ENCODE measurements at places on chromosomes 1 and 21.

DNA sequence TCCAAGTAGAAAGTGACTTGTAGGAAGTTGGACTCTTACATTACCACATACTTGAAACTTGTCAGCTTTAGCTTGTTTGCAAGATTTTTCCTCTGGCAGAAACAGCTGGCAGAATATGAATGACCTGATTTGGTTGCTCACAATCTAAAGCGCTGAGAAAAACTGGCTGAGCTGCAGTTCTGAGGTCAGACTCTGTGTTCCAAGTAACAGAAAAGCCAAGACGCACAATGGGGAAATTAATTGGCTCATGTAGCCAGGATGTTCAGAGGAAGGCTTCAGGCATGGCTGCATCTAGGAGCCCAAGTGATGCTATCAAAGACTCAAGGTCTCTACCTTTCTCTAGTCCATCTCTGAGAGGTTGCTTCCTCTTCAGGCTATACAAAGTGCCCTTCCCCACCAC lies 27.0 kb downstream of the ALPL start:
- DNase-seq = no peak

- DNase-seq = no peak
Observed at GRCh38 chr1:9198538-9199361, 35.8 kb upstream of the H6PD start.

GRCh38 chr21:43654806-43655489 lies 4.3 kb downstream of the HSF2BP start:
- no peak for DNase-seq

DNA sequence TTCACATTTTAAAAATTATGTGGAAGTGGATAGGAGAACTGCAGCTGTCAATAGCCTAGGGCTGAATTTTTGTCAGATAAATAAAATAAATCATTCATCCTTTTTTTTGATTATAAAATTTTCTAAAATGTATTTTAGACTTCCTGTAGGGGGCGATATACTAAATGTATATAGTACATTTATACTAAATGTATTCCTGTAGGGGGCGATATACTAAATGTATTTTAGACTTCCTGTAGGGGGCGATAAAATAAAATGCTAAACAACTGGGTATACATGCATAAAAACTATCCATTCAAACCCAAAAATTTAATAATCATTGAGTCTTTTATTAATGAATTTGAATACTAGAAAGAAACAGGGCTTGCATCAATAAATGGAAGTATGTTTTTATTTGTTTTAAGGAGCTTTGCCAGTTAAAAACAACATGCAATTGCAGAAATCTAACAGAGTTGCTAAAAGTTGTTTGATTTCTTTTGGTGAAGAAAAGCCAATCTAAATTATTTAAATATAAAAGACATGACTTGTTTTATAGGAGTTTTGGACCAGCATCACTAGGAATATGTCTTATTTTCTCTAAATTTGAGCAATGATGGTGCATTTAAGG lies 31.4 kb downstream of the CLCA1 start:
- peak; percentile 84 for DNase-seq

DNA sequence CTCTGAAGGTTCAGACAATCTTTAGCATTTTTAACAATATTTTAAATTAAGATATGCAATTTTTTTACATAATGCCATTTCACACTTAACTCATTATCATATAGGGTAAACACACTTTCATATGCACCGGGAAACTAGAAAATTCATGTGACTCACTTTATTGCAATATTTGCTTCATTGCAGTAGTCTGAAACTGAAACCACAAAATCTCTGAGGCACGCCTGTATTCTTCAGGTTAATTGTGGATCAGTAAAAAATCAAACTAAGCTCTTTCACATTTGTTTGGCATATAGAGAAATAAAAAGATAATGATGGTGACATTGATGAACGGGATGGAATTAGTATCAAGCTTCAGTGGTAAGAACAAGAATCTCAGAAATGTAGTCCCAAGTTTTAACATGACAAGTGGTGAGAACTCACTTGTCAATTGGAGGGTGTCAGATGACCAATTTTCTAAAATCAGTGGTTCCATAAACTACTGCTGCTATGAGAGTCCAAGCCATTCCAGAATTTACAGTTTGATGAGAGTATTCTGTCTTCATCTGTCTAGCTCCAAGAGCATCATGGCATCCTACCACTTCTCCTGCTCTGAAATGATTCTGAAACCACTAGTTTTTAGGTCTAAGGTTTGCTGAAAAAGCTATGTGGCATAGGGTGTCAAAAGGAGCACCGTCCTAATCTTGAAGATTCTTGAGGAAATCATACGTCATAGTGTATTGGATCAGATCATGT lies 281.0 kb downstream of the PTPRC start:
- peak; percentile 88 for DNase-seq

DNA sequence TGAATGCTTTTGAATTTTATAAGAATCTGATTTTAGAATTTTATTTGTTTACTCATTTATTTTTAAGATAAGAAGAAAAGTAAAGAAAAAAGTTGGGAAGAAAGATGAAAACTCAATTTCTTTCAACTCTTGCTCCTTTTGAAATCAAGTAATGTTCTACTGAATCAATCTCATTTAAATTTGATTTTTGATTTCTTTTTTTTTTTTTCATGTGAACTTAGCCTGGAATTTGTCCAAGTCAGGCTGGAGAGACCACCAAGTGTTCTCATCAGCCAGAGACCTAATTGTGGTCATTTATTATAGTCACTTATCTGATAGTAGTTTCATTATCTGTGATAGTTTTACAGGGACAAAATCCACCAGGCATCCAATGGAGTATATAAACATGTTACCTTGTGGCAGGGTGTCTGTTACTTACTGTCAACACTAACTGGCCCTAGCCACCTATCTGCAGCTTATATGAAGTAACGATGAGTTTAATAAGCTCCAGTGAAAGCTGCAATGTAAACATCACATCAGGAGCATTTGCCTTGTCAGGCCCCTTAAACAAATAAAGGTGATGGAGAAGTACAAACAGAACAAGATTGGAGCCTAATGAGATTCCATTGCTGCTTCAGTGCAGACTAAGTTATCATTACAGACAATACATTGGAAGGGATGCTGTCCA lies 39.2 kb downstream of the HLX start:
- DNase-seq = no peak

- no peak for DNase-seq
Observed at GRCh38 chr1:93585059-93585966, 96.3 kb downstream of the BCAR3 start.

DNA sequence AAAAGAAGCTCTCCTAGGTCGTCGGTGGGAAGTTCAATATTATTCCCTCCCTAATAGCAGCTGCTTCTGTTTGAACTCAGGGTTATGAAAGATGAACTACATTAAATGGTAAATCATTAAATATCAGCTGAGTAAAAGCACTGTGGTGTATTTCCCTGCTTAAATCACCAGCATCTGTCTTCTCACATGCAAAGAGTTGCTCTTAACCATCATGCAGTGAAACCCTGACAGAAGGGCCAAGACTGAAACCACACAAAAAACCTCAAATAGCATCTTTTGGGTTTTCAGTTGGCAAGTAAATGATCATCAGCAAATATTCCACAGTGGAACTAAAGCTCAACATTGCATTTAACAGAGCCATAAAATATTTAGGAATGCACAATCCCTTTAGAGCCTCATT lies 380.0 kb upstream of the ADGRL2 start:
- peak; percentile 67 for DNase-seq

DNA sequence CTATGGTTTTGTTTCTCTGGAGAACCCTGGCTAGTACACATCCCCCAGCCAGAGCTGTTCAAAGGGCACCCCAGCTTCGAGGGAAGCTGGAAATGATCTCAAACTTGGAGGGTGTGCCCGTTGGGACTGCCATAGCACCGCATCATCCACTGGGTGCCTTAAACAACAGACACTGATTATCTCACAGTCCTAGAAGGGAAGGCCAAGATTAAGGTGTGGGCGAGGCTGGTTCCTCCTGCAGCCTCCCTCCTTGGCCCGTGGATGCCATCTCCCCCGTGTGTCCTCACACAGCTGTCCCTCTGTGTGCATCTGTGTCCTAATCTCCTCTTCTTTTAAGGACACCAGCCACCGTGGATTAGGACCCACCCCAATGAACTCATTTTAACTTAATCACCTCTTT lies 4.2 kb upstream of the IBA57 start:
- DNase-seq = no peak

GRCh38 chr1:68051475-68051874 lies 1.0 kb upstream of the DIRAS3 start:
- DNase-seq = no peak

DNA sequence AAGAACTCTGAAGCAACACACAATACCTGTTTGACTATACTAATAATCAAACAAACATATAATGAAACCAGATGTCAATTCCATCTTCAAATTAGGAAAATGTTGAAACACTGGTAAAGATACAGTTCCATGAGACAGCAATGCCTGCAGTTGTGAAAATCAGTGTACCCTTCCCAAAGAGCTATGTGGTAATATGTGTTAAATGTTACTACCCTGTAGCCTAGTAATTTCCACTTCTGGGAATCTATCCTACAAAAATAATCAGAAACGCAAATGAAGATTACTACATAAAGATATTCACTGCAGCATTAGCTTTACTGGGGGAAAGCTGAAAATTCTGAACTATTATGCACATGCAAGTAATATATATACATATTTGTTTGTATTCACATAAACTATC lies 16.9 kb downstream of the GLIS1 start:
- no peak for DNase-seq

DNA sequence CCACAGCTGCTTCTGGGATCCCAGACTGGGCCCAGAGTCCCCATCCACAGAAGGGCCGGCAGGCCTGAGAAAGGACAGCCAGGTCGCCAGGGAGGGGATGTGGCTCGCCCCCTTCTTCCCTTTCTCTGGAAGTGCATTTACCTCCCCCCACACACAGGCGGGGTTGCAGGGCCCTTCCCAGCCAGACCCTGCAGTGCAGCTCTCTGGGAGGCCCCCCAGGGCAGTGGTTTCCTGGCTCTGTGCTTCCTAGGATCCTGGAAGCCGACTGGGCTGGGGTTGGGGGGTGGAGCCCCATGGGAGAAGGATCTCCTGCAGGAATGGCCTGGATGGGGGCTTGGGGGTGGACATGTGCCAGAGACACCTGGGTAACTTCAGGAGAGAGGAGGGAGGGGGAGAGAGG lies 4.2 kb upstream of the COL6A1 start:
- DNase-seq = no peak

DNA sequence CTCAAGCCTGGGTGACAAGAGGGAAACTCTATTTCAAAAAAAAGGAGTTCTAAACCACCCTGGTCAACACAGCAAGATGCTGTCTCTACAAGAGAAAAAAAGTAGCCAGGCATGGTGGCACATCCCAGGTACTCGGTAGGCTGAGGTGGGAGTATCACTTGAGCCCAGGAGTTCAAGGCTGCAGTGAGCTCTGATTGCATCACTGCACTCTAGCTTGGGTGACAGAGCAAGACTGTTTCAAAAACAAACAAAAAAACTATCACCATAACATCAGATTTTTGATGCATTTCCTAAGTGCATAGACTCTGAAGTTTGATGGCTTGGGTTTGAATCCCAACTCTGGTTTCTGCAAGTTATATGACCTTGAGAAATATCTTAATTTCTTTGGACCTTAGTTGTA lies 9.6 kb downstream of the ELOA start:
- no peak for DNase-seq

DNA sequence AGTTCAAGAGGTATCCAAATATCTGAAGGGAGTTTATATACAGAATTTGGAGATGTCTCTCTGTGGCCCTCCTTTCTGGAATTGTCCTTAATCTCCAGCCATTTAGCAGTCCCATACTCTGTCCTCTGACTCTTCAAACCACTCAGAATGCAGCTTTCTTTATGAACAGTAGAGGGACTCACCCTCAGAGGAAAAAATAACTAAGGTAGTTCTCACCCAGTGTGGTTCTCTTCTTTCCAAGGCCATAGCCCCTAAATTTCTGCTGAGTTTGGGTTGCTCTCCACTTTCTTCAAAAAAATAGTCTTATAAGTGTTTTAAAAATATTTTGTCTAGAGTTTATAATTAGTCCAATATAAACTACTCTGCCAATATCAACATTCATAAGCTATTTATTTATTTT lies 369.7 kb downstream of the MATN1 start:
- DNase-seq = no peak

DNA sequence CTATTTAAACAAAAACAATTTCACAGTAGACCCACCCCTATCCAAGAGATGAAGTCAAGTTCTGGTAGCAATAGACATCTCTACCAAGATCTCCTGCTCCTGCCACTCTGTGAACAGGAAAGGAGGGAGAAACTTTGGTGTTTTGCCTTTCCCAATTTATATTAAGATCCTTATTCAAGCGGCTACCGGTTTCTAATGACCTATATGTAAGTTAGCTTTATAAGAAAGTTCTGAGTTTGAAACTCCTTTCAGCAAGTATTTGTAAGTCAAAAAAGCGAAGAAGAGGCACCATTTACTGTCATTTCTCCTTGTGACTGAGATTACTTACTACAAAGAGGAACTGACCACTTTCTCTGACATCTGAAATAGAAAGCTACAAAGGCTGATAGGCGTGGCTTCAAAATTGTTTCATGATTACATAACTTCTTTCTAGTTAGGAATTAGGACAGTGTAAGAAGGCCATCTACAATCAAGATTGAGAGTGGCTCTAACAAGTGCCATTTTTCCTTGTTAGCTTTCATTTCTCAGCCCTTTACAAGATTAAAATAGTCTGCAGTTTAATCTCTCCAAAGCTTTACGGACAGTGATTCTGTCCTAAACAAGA lies at the start of gene MNDA:
TSS of gene MNDA (plus strand) at position 448 of the 604 bp plus-strand sequence. CDS start 10,803 bp downstream, outside the sequence.
- peak; percentile 31 for DNase-seq

DNA sequence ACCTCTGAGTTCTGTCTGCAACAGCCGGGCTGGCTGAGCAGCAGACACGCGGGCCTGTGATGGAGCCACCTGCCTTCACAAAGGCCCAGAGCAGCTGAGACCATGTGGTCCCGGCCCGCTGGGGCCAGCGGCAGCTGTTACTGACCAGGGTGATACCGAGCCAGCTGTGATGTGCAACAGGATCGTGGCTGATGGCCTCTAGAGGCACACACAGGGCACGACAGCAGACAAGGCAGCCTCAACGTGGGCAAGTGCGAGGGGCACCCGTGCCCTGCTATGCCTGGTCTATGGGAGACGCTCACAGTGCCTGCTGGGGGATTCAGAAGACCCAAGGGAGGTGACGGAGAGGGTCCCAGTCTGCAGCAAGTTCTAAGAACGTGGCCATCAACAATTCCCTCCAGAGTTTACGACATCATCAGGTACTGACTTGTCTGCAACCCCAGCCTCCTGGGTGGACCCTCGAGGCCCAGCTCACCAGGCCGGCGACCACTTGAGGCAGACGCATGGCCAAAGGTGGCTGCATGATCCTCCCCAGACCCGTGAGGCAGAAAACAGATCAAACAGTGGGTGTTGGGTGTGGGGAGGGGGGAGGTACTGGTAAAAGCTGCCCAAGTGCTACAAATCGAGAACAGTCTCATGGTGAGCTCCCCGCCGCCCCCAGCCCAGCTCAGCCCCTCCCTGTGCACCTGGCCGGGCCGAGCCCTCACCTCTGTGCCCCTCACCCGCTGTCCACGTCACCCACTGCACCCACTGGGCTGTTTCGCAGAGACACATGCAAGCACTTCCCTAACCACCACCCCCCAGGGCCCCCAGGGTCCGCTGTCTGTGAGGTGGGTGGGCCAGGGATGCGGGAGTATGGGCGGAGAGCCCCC lies 6.0 kb downstream of the POFUT2 start:
- DNase-seq = no peak

- no peak for DNase-seq
Observed at GRCh38 chr1:59428828-59429227, 131.9 kb downstream of the FGGY start.

Measured in MM.1S (cell line).